ENCODE measurements at places on chromosomes 7 and 10. TPM values are rescaled to one million over a fixed set of nuclear protein-coding genes. Genes with fewer than 3 reads are reported as not detected.
A peak's percentile ranks its signal among the peaks of the same experiment; 100 is the strongest.

DNA sequence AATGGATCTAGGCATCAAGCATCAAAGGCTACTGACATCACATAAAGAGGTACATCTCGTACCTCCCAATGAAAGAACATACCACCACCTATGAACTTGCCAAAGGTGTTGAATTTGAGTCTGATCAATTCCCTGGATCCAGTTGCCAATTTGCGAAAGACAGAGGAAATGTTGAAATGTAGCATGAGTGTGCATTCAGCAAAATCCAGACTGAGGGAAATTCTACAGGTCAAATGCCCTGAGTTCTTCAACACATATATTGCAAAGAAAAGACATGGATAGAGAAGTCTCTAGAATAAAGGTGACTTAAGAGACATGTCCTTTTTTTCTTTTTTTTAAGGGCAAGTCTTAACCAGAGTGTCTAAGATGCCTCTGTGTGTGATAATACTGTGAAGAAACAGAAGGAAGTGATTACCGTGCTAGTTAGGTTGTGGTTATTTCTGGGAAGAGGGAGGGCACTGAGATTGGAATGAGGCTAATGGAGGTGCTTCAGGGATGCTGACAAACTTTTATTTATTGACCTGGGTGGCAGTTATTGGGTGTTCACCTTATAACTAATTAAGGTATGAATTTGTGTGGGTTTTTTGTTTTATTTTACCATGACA, 128.7 kb downstream of the SAMD9 start:
- no peak overlapping the region for H3K4me3 ChIP-seq
- H3K27me3 ChIP-seq: no peaks in the 10 kb centered on the region
- H3K36me3 ChIP-seq: no peaks in the 10 kb centered on the region
- H3K27ac ChIP-seq: no peak overlapping the region
- no peaks in the 10 kb centered on the region for H3K4me1 ChIP-seq

DNA sequence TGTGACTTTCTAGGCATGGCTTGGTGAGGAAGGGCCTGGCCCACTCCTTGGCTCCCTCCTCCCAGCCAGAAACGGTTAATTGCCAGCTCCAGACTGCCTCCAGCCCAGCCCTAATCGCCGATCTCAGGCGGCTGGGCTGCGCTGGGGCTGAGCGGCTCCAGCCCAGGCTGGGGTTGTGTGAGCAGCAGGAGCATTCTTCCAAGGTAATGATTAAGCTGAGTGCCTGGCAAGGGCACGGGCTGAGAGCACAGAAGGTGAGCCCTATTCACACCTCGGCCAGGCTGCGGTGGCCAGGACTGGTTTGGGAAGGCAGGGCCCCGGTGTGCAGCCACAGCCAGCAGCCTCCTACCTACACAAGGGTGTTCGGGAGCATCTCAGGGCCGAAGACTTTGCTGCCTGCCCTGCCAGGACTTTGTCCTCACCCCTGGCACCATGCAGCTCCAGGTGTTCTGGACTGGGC, at the start of gene TMEM72:
TSS of gene TMEM72 (plus strand) at position 257 of the 460 bp plus-strand sequence. CDS start at position 433, 176 bp downstream.
- no peaks in the 10 kb centered on the region for H3K27me3 ChIP-seq
- H3K4me1 ChIP-seq: peaks cover 6% of the 10 kb centered on the region
- H3K36me3 ChIP-seq: no peaks in the 10 kb centered on the region
- no peak within 1 kb of the TSS for H3K27ac ChIP-seq
- no peak within 1 kb of the TSS for H3K4me3 ChIP-seq

DNA sequence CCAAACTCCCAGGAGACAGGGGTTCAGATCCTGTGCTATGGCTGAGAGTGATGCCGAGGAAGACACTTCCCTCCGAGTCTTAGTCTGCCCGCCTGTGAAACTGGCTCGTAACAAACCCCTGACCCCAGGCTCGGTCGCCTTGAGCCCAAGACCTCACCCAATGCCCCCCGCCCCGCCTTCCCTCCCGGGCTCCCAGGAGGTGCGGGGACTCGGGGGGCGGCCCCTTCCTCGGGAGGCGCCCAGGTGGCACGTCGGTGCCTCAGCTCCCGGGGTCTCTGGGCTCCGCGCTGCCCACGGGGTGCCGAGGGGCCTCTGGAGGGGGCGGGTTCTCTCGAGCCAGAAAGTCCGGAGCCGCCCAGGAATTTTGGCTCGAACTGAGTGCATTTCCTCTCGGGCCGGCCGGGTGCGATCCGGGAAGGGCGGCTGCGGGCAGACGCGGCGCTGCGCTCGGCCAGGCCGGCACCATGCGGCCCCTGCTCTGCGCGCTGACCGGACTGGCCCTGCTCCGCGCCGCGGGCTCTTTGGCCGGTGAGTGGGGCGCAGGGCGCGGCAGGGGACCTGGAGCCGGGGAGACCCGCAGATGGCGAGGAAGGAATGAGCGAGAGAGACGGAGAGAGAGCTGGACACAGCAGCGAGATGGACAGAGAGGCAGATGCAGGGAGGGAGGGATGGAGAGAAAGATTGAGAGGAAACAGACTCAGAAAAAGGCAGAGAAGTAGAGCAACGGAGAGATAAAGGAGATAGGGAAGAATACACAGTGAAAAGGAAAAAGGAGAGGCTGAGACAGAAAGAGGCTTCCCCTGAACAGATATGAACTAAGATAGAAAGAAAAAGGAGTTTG, at the start of gene PLAC9:
TSS of gene PLAC9 (plus strand) at position 432 of the 841 bp plus-strand sequence. CDS start at position 465, 33 bp downstream.
- H3K27me3 ChIP-seq: peaks cover 22% of the 10 kb centered on the region
- peak; percentile 54 for DNase-seq
- peak within 1 kb of the TSS; percentile 77 for H3K27ac ChIP-seq
- peaks cover 24% of the 10 kb centered on the region for H3K4me1 ChIP-seq
- no peaks in the 10 kb centered on the region for H3K36me3 ChIP-seq

- H3K27ac ChIP-seq: no peak overlapping the region
- H3K4me3 ChIP-seq: no peak overlapping the region
- DNase-seq: no peak
- no peaks in the 10 kb centered on the region for H3K36me3 ChIP-seq
- H3K4me1 ChIP-seq: no peaks in the 10 kb centered on the region
Observed at GRCh38 chr7:21927693-21928092, 18.0 kb downstream of the CDCA7L start.

TMEM213 gene
- total RNA-seq: 1.9 TPM

ZNRF2 gene
- 26.6 TPM for total RNA-seq

- H3K27ac ChIP-seq: no peak overlapping the region
- H3K27me3 ChIP-seq: no peaks in the 10 kb centered on the region
- no peak for DNase-seq
- no peaks in the 10 kb centered on the region for H3K4me1 ChIP-seq
Observed at GRCh38 chr7:85828614-85829013, 641.8 kb upstream of the SEMA3D start.

ECHDC3 gene
- 29.5 TPM for total RNA-seq

DNA sequence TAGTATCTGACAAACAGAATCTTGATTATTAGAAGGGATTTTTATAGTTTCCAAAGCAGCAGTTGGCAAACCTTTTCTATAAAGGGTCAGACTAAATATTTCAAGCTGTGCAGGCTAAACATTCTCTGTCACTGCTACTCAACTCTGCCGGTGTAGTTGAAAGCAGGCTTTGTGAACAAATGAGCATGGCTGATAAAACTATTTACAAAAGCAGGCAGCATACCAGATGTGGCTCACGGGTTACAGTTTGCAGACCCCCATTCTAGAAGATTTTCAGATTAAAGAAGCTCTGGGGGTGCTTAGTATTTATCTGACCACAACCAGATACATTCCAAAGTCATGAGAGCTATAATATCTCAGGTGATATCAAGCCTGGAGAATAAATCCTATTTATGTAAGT, 1017.5 kb downstream of the SORCS1 start:
- no peaks in the 10 kb centered on the region for H3K36me3 ChIP-seq
- no peak for DNase-seq
- H3K27me3 ChIP-seq: no peaks in the 10 kb centered on the region
- no peak overlapping the region for H3K4me3 ChIP-seq
- no peaks in the 10 kb centered on the region for H3K4me1 ChIP-seq
- no peak overlapping the region for H3K27ac ChIP-seq

CYP26C1 gene
- 0.27 TPM for total RNA-seq

DNA sequence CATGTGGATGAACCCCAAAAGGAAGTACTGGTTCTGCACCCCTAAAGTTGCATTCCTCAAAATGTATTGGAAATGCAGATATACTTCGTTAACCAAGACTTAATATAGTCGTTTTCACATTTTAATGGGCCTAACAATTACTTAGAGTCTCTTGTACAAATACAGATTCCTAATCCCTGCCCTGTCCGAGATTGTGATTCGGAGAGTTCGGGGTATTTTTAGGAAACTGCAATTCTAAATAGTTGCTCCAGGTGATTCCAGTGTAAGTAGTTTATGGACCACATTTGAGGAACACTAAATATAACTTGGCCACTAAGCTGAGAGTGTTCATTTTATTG, 830 bp downstream of the TRUB1 start:
- no peaks in the 10 kb centered on the region for H3K27me3 ChIP-seq
- peaks cover 25% of the 10 kb centered on the region for H3K36me3 ChIP-seq
- peak overlapping the region; percentile 90 for H3K27ac ChIP-seq
- H3K4me3 ChIP-seq: peak overlapping the region; percentile 95
- no peak for DNase-seq

HGF gene
- 17.2 TPM for total RNA-seq

EPO gene
- not detected for total RNA-seq

GRCh38 chr10:784403-785088, 95.1 kb upstream of the DIP2C start:
- peaks cover 37% of the 10 kb centered on the region for H3K27me3 ChIP-seq
- peak overlapping the region; percentile 37 for H3K4me3 ChIP-seq
- H3K4me1 ChIP-seq: peaks cover 10% of the 10 kb centered on the region
- DNase-seq: peak; percentile 57
- H3K27ac ChIP-seq: no peak overlapping the region

DNA sequence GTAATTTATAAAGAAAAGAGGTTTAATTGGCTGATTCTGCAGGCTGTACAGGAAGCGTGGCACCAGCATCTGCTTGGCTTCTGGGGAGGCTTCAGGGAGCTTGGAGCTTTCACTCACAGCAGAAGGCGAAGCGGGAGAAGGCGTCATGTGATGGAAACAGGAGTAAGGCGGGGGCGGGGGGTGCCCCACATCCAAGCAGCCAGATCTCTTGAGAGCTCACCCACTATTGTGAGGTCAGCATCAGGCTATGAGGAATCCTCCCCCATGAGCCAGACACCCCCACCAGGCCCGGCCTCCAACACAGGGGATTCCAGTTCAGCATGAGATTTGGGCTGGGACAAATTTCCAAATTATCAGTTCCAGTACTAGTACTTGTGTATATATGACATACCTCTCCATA, 46.2 kb downstream of the WDR37 start:
- no peaks in the 10 kb centered on the region for H3K4me1 ChIP-seq
- no peak overlapping the region for H3K27ac ChIP-seq
- no peak overlapping the region for H3K4me3 ChIP-seq
- H3K36me3 ChIP-seq: peaks cover 96% of the 10 kb centered on the region
- H3K27me3 ChIP-seq: no peaks in the 10 kb centered on the region

DEPP1 gene
- 108 TPM for total RNA-seq

DNA sequence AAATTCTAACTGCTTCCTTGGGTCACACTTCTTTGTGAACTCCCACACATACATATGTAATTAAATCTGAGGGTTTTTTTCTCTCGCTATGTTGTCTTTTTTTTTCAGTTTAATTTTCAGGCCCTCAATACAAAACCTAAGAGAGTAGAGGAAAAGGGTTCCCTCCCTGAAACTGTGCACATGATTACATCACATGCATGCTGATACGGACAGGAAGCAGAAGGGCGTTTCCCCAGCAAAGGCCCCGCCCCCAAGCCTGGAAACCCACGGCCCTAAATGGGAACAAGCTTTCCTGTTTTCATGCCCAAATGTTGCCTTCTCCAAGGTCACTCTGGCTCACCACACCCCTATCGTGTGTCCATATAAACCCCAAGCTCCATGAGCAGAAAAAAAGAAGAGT, 115.4 kb downstream of the TEX36 start:
- no peak overlapping the region for H3K4me3 ChIP-seq
- H3K36me3 ChIP-seq: no peaks in the 10 kb centered on the region
- no peaks in the 10 kb centered on the region for H3K27me3 ChIP-seq
- H3K27ac ChIP-seq: no peak overlapping the region

GRCh38 chr7:77329466-77330168, 86.5 kb downstream of the GSAP start:
- peaks cover 3% of the 10 kb centered on the region for H3K36me3 ChIP-seq
- H3K27ac ChIP-seq: peak overlapping the region; percentile 53
- DNase-seq: no peak
- peaks cover 55% of the 10 kb centered on the region for H3K4me1 ChIP-seq

EGFR gene
- 62.7 TPM for total RNA-seq

NKX2-3 gene
- total RNA-seq: not detected

DNA sequence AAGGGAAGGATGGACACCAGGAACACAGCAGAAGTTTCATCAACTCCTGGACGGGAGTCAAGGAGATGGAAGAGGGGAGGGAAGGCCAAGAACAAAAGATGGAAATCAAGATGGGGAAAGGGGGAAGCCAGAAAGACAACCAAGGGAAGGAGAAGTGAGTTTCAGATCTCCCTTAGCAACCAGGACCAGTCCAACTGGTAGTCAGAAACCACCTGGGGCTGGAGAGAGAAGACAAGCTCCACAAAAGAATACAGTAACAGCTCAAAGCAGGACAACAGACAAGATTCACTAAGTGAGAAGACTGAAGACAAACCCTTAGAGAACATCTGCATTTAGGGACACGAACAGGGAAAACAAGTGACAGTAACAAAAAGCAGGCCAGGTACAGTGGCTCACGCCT, 30.6 kb downstream of the CDCA7L start:
- H3K27me3 ChIP-seq: no peaks in the 10 kb centered on the region
- H3K4me3 ChIP-seq: no peak overlapping the region
- H3K4me1 ChIP-seq: no peaks in the 10 kb centered on the region
- no peak overlapping the region for H3K27ac ChIP-seq

KIN gene
- total RNA-seq: 13.7 TPM

GRCh38 chr7:18019555-18019954, 8.1 kb downstream of the PRPS1L1 start:
- H3K4me3 ChIP-seq: no peak overlapping the region
- H3K27ac ChIP-seq: no peak overlapping the region
- no peaks in the 10 kb centered on the region for H3K36me3 ChIP-seq
